Cerebellar nuclear complex (tissue), 1 donor: ENCODE measurements at places on chromosomes 13 and 19.

GRCh38 chr13:28041501-28041900 lies 53.0 kb upstream of the URAD start:
- DNase-seq, result no peak

DNA sequence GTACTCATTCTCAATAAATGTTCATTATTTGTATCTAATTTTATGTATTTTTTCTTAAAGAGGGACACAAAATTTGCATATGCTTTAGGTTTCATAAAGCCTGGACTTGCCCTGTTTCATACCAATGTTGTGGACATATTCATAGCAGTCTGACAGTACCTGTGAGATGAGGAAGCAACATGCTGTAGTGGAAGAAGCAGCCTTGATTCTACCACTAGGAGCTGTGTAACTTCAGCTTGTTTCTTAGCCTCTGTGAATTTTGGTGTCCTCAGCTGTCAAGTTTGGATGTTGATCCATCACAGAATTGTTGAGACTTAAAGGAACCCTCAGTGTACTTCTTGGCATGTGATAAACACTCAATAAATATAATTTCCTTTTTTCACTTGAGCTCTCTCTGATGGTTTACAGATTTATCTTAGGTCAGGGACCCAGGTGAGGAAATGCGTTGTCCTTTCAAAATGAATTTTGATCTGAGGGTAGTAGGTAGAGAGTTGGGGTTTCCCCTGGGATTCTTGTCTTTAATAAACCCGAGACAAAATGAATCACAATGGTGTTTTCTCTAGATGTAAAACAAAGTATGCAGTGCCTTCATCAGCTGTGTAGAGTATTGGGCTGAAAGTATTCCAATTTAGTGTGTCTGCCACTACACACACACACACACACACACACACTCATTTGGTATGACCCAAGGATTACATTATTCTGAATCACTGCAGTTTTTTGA lies 152.1 kb downstream of the KCNRG start:
- no peak for DNase-seq

GRCh38 chr13:110109910-110110309 lies 197.0 kb downstream of the COL4A1 start:
- DNase-seq, result no peak

- no peak for DNase-seq
Measured at GRCh38 chr19:17915940-17916593, 16.7 kb upstream of the CCDC124 start.

GRCh38 chr13:50910485-50910805 lies 854 bp downstream of the RNASEH2B start:
- DNase-seq, result no peak

DNA sequence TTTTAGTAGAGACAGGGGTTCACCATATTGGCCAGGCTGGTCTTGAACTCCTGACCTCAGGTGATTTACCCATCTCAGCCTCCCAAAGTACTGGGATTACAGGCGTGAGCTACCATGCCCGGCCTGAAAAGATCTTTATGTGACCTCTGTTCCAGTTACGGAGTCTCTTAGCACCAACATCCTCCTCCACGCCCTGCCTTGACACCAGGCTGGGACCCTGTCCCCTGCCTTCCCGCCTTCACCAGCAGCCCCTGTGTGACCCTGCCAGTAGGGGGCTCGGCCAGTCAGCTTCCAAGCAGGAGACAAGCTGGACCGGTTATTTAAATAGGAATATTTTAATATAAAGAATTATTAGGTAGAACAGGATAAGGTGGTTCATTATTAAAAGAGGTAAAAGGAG lies 54.2 kb downstream of the GPR12 start:
- DNase-seq, result no peak

GRCh38 chr19:3025549-3025886 lies 3.6 kb downstream of the TLE2 start:
- no peak for DNase-seq

DNA sequence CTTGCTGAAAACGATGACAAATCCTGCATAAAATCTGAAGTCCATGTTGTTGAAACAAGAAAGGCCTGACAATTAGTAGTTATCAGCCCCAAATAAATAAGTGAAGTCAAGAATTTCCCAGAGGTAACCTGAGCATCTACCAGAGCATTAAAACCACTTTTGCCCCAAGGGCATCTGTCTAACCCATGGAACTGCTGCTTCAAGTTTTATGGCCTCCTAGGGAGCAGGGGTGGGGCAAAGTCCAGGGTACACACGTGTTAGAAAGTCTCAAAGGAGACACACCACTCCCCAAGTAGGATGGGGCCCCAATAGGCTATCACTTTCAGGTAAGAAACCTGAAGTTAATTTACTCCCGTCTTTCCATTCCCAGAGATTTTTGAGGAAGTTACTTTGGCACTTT lies 81.1 kb downstream of the CACNA1A start:
- no peak for DNase-seq

- DNase-seq, result no peak
Measured at GRCh38 chr13:20475927-20476691, 49.5 kb downstream of the CRYL1 start.

DNA sequence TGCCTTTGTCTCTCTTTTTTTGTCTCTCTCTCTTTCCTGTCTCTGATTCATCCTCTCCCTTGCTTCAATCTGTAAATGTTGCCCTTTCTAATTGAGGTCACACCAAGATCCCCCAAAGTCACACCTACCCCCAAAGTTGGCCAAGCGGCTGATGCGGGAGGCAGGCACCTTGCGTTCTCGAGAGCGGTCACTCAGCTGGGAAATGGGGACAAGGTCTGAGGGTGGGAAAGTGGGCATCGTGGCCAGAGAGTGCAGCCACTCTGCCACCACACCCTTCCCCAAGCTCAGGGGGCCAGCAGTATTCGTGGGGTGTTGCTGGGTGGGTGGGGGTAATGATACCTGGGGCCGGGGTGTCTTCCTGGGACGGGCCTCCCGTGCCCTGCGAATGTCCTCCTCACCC lies 2.7 kb downstream of the COQ8B start:
- no peak for DNase-seq

DNA sequence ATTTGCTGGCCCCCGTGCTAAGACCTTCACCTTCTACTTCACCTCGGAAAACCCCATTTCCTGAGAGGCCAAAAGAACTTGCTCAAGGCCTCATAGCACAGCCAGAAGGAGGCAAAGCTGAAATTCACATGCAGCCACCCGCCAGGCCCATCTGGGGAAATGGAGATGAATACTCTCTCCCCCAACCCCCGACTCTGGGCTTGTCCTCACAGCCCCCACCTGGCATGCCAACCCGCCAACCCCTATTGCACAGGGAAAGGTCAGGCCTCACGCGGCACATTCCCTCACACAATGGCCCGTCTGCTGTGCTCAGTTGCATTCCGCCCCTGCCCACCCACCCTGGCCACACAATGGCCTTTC lies 3.2 kb downstream of the PRX start:
- DNase-seq, result no peak

- no peak for DNase-seq
Measured at GRCh38 chr13:90872491-90873025, 474.9 kb upstream of the MIR17HG start.

- DNase-seq, result no peak
Measured at GRCh38 chr13:110989331-110989730, 74.5 kb upstream of the ANKRD10 start.

DNA sequence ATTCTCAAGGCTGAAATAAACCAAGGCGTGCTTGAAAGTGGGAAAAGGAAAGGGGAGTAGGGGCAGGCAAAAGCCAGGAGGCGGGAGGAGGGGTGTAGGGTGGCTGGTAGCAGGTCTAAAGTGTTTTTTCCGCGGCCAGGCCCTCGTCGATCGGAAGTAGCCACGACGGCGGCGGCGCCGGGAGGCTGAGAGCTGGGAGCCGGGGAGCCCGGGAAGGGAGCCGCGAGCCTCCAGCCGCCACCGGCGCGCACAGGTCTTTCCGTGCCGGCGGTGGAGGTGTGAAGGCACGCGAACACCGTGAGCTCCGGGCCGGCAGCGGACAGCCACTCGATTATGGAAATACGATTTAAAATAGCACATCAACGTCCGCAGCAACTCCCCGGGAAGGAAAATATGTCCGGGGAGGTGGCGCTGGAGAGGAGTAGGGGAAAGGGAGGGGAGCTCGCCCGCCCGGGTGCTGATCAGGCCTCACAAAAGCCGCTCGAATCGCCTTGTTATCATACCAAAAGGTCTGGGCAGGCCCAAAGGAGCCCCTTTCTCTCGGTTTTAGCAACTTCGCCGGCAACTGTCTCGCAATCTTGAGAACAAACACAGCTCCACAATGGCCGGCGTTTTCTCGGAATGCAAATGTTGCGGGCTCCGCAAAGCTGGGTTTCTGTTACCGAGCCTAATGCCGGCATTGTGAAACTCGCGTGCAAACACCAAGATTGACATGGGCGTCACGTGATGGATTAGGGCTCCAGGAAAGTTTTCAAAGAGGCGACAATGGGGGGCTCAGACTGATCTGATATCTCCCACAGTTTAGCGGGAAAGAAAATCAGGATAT lies 2.9 kb upstream of the PCDH8 start:
- DNase-seq, result no peak

- no peak for DNase-seq
Measured at GRCh38 chr19:31648347-31648746, 299.1 kb upstream of the TSHZ3 start.

DNA sequence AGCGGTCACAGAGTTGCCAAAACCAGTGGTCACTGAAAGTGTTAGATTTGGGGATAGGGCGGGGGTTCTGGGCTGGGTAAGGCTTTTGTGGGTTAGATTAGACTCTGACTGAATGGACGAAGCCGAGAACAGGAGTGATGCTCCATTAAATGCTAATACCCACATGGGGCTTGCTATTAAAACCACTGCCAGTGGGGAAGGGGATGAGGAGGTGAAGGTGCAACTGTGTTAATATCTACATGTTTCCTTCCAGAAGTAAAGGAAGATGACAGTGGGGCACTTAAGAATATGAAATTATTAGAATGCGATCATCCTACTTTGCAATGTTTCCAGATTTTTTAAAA lies 573 bp upstream of the ZNF614 start:
- DNase-seq, result no peak

DNA sequence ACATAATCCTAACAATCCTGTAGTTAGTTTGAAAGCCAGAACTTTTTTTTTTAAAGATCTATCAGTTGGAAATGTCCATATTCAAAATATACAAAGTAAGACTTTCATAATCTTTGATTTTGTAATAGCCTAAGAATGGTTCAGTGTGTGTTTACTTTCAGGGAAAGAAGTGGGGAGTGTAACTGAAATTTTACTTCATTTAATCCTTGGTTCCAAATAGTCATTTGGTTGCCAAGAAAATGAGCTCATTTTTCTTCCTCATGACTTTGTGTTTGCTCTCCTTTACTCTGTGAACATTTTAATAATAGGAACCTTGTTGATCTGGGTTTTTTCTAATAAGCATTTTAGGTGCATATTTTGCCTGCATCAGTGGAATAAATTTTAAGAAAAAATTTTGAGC lies 278.8 kb downstream of the SLITRK6 start:
- DNase-seq, result no peak

DNA sequence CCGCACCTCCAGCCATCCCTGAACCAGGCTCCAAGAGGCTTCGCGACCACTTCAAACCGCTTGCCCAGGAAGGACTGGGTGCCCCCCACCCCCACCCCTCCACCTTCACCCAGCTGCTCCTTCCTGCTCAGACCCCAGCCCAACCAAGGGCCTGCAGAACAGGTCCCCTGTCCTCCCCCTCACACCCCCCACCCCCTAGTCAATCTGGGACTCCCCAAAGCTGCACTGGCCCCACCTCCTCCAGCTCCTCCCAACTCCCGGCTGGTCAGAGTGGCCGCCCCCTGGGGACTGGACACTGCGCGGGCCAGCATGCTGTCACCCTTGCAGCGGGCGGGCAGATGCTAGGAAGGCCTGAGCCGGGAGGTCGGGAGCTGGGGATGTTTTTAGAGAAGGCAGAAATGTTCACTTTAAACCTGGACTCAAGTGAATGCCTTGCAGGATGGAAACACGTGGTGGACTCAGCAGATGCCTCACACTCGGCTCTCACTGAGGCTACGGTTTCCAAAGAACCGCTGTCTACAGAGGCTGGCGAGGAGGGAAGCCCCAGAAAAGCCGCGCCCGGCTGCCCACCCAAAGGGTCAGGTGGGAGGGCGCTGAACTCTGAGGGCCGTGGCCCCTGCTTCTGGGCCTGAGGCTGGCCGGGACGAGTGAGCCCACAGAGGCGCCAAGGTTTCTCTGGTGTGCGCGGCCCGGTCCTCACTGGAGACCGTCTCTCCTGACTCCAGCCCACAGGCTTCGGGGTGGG lies 8.0 kb downstream of the RPL36 start:
- no peak for DNase-seq

DNA sequence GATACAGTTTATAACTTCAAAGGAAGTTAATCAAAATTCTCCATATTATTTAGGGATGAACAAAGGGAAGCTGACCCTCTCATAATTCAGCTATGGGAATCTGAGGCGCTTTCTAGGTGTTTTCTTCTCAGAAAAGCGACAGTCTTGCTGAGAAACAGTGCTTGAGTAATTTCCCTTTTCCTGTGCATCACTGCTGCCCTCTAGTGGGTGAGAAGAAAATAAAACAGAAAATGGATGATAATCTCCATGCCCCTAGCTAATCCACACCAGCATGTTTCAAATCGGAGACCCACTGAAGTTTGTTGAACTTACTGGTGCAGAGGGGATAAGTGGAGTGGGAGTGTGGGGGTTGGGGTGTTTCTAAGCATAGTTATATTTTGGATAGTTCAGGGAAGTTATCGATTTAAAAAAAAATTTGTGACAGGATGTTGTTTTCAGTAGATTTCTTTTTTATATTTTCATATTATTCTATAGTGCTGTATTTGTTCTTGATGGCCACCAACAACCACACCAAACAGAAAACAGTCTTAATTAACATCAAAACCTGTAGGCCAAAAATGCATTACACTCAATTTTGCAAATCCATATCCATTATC lies 21.4 kb downstream of the LCP1 start:
- no peak for DNase-seq

GRCh38 chr19:7894612-7895309 lies 6.5 kb downstream of the LRRC8E start:
- no peak for DNase-seq

- DNase-seq, result no peak
Measured at GRCh38 chr13:36067746-36068381, 63.3 kb downstream of the DCLK1 start.

GRCh38 chr13:30735872-30736175 lies 481 bp downstream of the ALOX5AP start:
- DNase-seq, result no peak

DNA sequence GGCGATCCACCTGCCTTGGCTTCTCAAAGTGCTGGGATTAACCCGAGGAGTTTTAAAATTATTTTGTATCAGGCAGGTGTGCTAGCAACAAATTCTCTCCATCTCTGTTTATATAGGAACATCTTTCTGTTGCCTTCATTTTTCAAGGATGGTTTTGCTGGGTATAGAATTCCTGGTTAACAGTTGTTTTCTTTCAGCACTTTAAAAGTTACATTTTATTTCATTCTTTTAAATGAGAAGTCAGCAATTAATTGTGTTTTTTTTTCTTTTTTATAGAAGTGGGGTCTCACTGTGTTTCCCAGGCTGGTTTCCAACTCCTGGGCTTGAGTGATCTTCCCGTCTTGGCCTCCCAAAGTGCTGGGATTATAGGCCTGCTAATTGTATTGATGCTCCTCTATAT lies 44.0 kb downstream of the DPF1 start:
- no peak for DNase-seq

GRCh38 chr19:52941941-52942385 lies 18.7 kb upstream of the ZNF888 start:
- no peak for DNase-seq

GRCh38 chr13:55566334-55566733 lies 1574.4 kb upstream of the PRR20A start:
- no peak for DNase-seq

GRCh38 chr19:1648459-1648849 lies 4.0 kb downstream of the TCF3 start:
- DNase-seq, result no peak

- no peak for DNase-seq
Measured at GRCh38 chr13:27354379-27354778, 70.0 kb upstream of the GTF3A start.
